Kasumi-1 (cell line): ENCODE measurements at places on chromosomes 2 and 18.

GRCh38 chr2:122747670-122748069 lies 992.2 kb downstream of the TSN start:
- no peak for DNase-seq

GRCh38 chr2:54149638-54150441 lies 34.4 kb downstream of the ACYP2 start:
- no peak for DNase-seq

GRCh38 chr2:237351796-237352195 lies 62.2 kb downstream of the COL6A3 start:
- no peak for DNase-seq

- DNase-seq: no peak
These were observed 2.2 kb downstream of the EPHA4 start for GRCh38 chr2:221569871-221570270.

DNA sequence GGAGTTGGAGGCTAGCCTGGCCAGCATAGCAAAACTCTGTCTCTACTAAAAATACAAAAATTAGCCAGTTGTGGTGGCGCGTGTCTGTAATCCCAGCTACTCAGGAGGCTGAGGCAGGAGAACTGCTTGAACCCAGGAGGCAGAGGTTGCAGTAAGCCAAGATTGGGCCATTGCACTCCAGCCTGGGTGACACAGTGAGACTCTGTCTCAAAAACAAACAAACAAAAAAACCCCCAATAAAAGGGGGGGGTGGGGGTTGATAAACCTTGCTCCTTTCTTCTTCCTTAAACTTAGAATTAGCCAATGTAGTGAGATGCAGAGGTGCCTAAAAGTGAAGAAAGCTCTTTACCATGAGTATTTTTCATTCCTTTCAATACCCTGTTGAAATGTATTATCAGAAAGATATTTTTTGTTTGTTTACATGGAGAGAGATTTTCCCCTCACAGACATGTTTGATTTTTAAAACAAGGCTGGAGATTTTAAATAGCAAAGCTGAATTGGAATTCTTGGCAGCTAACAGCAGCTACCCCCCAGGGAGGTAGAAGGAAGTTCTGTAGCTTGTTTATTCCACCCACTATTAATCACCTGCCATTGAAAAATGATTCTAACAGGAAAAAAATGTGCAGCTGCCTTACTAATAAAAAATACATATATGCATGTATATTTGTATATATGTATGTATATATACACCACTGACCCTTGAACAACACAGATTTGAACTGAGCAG lies 48.6 kb downstream of the GYPC start:
- no peak for DNase-seq

GRCh38 chr18:25055076-25055475 lies 296.9 kb downstream of the ZNF521 start:
- no peak for DNase-seq
